ENCODE measurements at places on chromosomes 13 and 19. TPM values are rescaled to one million over a fixed set of nuclear protein-coding genes. Genes with fewer than 3 reads are reported as not detected.
A peak's percentile ranks its signal among the peaks of the same experiment; 100 is the strongest.

The CBY2 gene
- polyA plus RNA-seq, result not detected

The CADM4 gene
- polyA plus RNA-seq, result 10.8 TPM

The CBARP gene
- polyA plus RNA-seq, result 1.5 TPM

The ADGRE1 gene
- not detected for polyA plus RNA-seq

The EID2B gene
- 2.4 TPM for polyA plus RNA-seq

The GAPDHS gene
- polyA plus RNA-seq, result not detected

The RYR1 gene
- polyA plus RNA-seq, result 461 TPM

The B3GNT3 gene
- 0.71 TPM for polyA plus RNA-seq

The FGF14 gene
- 0.77 TPM for polyA plus RNA-seq

The TTYH1 gene
- polyA plus RNA-seq, result 3.9 TPM

DNA sequence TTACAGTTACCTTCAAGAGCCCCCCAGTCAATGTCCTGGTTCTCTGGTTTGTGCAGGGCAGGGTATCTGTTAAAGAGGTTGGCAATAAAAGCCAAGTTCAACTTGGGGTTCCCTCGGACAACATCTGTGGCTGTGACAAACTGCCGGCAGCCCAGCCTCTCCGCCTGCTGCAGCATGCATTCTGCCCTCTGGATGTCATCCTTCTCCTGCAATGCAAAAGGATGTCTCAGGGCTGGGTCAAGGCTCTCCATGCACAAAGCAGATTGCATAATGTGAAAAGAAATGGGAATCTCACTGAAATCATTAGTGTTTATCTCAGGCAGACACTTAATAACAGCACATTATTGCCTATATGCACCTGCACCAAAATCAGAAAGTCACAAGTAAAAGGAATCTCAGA is 35.1 kb downstream of the LCP1 start:
- DNase-seq, result no peak

DNA sequence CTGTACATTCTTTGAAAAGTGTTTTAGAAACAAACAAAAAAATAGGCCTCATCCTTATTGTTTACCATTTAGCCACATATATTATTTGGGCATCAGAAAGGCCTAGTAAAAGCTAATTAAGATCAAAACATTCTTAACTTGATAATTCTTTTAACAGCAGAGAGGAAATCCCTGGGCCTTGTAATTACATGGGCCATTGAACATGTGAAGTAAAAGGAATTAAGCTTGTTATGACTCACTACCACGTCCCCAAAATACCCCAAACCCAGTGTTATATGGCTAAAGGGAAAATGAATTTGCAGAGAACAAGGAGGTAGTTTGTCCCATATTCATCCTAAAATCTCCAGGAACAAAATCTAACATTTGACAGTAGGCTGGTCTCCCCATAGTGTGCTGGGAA is 439.8 kb downstream of the ITGBL1 start:
- no peak for DNase-seq

DNA sequence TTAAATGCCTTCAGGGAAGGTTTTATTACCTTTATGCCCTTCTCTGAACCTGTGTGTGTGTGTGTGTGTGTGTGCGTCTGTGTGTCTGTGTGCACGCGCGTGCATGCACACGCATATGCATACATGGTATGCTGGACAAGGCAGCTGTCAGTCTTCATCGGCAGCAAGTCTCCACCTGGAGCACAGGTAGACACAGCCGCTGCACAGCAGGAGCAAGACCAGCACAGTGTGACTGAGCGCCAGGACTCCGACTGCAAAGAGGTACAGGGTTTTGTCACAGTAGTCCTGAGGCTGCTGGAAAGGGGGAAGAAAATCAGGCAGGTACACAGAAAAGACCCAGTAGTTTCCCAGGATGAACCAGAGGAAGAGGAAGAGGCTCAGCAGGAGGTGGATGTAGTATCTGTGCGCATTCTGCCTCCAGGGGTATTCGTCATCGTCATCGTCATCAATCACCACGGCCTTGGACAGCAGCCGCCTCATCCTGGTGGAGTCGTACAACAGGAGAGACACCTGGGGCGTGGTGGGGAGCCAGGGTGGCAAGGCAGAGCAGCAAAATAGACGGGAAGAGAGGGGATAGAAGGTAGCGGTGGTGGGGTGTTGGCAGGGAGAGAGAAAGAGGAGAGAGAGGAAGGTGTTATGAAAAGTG is 12.8 kb upstream of the DHRS12 start:
- no peak for DNase-seq

DNA sequence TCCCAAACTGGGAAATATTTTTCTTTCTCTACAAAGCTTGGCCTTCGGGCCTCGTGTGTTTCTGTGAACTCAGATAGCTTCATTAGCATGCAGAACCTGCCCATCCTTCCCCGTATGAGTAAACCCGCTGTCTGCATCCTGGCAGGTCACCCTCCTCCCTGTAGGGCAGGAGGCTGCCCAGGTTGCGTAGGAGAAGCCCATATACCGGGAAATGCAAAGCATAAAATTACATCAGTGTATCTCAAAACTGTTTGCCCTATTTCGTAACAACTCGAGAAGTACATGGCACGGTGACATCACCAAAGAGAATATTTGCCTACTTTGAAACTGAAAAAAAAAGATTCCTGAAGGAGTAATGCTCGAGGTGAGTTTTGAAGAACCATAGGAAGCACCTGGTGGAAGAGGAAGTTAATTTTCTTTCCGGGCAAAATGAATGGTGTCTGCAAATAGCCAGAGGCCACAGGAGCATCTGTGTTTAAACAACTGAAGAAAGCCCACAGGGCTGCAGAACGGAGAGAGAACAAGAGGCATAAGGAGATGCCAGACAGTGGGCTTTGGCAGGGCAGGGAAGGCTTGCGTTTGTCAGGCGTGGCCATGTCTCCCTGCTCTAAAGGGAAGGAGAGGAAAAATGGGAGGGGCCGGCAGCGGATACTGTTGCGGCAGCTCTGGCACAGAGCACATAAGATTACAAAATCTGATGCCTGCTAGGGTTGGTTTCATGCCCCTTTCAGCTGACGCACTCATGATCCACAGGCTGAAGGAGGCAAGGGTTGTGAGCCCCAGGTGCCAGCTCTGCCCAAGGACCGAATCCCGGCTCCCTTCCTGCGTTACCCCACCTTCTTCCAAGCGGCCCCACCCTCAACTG is 81.4 kb downstream of the IRS2 start:
- no peak for DNase-seq

DNA sequence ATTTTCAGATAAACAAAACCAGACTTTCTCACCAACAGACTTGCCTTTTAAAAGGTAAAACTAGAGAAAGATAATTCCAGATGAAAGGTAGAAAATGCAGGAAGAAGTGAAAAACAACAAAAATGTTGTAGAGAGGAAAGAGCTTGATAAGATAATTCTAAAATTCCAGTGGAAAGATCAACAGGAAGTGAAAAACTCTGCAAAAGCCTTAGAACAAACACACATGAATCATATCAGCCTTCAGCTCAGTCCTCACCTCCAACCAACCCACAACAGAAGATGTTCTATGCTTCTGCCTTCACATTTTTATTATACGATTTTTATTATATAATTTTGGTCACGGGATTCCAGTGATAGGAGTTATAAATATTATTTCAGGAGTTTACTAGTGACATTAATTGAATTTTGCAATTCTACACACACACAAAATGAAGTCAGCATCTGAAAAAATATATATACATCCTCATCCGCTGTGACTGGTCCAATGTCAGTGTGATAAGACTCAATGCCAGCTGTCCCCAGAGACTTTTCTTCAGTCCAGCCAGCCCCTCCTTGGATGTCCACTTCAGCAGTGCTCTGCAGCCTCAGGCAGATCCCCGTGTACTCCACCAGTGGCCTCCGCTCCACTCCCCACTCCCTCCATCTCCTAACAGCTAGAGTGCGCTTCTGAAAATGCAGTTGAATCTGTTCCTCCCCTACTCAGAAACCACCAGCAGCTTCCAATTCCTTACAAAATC is 57.9 kb downstream of the GADD45B start:
- DNase-seq, result no peak

DNA sequence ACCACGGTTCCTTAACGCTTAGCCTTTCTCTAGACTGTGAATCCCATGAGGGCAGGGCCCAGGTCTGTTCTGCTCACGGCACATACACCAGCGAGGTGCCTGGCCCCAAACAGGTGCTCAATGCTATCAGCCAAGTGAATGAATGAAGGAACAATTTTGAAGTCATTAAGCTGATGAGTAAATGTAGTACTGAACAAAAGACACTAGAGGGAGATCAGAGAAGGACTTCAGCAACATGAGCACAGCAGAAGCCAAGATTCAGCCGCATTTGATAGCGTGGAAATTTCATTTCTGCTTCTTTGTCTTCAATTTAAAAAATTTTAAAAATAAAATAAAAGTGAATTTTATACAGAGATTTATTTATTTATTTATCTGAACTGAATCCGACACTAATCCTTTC is 20.1 kb upstream of the MYO16 start:
- no peak for DNase-seq

DNA sequence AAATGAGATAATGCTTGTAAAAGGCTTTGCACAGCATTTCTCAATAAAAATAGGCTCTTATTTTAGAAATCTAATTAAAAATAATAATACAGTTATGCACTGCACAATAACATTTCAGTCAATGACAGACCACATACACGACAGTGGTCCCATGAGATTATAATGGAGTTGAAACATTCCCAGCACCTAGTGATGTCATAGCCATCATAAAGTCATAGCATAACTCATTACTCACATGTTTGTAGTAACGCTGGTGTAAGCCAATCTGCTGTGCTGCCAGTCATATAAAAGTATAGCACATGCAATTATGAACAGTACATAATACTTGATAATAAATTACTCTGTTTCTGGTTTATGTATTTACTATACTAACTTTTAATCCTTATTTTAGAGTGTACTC is 12.7 kb upstream of the SERPINE3 start:
- no peak for DNase-seq

GRCh38 chr19:8445488-8446001 is 770 bp downstream of the HNRNPM start:
- peak; percentile 61 for DNase-seq

GRCh38 chr19:4064496-4065260 is 2.0 kb downstream of the ZBTB7A start:
- DNase-seq, result no peak

GRCh38 chr13:80339912-80340650 is 845 bp downstream of the SPRY2 start:
- peak; percentile 43 for DNase-seq

GRCh38 chr13:66237411-66238062 is 992.6 kb downstream of the PCDH9 start:
- DNase-seq, result no peak

- peak; percentile 51 for DNase-seq
Observed at GRCh38 chr13:111203736-111204389, 88.8 kb downstream of the ARHGEF7 start.

- DNase-seq, result peak; percentile 51
Observed at GRCh38 chr19:2214251-2214650, 21.9 kb downstream of the PLEKHJ1 start.

GRCh38 chr13:71939186-71939585 is 72.2 kb upstream of the DACH1 start:
- DNase-seq, result no peak

GRCh38 chr19:53131727-53132126 is 983 bp downstream of the ZNF415 start:
- DNase-seq, result no peak

- DNase-seq, result no peak
Observed at GRCh38 chr13:71217827-71218226, 649.2 kb downstream of the DACH1 start.

DNA sequence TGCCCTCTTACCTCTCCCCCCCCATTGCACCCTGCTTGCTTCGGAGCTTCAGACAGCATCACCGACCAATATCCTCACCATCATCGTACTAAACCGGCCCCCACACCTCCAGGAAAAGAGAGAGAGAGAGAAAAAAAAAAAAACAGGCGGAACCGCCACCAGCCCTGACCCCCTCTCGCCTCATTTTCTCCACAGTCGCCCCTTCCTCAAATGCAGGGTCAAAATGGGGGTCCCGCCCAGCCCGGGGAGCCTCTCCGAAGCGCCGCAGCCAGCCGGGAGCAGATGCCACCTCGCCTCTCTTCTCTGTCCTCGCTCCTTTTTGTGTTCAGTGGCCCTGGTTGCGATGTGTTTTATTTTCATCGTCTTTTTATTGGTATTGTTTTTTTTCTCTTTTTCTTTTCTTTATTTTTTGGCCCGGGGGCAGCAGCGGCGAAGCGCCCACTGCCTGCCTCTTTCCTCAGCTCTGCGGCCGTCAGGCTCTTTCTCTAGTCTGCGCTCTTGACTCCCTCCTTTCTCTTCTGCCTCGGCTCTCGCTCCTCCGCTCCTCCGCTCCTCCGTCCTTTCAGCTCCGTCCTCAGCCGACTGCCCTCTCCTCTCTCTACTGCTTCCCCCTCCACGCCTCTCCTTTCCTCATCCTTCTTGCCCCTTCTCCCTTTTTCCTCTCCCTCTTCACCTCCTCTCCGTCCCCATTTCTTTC is 41.4 kb downstream of the DEDD2 start:
- peak; percentile 48 for DNase-seq

DNA sequence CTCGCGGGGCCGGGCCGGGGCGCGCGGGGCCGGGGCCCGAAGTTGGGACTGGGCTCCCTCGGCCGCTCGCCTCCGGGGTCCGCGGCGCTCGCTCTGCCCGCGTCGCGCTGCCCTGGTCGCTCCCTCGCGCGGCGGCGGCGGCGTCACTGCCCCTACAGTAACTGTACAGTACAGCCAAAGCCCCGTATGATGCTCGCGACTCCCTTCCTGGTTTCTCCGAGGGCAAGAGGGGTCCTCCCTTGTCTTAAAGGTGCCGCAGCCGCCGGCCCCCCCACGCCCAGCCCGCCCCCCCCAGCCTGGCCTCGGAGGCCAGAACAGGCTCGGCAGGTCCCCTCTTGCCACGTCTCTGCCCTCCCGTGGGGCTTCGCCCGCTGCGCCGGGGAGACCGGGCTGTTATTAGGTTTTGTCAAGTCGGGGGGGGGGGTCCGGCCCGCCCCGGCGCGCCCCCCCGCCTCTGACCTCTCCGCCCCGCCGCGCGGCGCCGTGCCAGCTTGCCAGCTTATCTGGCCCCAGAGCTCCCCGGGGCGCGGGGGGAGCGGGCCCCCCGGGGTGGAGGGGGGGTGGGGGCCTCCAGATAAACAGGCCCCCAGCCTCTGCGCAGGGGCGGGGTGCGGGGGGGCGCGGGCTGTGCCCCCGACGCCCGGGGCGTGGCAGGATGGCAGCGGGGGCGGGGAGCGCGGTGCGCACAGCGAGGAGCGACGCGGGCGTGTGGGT is at the start of gene ZBTB7A:
TSS of gene ZBTB7A (minus strand) at position 218 of the 714 bp plus-strand sequence. CDS start 11,667 bp downstream, outside the sequence.
- DNase-seq, result peak; percentile 89

GRCh38 chr19:51439021-51439465 is 19.2 kb downstream of the SIGLEC8 start:
- DNase-seq, result no peak

DNA sequence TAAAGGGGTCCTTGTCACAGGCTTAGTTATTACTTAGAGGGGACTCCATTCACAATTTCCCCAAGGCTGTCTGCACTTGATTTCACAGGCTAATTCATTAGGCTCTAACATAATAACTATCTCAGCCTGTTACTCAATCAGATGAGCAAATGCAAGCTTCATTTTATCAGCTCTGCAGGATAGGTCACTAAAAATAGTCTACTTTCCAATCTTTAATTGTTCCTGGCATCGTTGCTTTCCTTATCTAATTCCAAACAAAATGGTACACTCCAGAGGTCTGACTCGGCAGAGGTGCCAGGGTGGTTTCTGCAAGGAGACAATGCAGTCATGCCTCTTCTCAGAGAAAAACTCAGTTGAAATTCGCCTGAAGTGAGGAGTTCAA is 69.7 kb upstream of the SLC15A1 start:
- DNase-seq, result no peak

GRCh38 chr13:93409001-93409400 is 182.4 kb downstream of the GPC6 start:
- no peak for DNase-seq

- no peak for DNase-seq
Observed at GRCh38 chr19:16043156-16043757, 33.0 kb upstream of the TPM4 start.

Measured in muscle of back (tissue), 13 donors.